ENCODE measurements at places on chromosomes 12 and 14. TPM values are rescaled to one million over a fixed set of nuclear protein-coding genes. Genes with fewer than 3 reads are reported as not detected.

DNA sequence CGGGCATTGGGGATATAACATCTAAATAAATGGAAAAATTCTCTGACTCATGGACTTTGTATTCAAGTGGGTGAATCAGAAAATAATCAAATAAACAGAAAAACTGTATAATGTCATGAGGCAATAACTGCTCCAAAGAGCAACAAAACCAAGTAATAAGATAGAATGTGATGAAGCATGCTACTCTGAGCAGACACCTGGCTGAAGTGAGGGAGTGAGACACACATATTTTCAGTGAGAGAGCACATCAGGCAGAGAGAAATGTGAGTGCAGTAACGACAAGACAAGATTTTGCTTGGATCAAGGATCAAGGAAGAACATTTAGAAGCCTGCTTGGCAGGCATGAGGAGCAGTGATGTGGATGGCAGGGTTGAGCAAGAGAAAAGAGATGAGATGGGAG is 75.8 kb upstream of the CCDC91 start:
- no peak for DNase-seq

DNA sequence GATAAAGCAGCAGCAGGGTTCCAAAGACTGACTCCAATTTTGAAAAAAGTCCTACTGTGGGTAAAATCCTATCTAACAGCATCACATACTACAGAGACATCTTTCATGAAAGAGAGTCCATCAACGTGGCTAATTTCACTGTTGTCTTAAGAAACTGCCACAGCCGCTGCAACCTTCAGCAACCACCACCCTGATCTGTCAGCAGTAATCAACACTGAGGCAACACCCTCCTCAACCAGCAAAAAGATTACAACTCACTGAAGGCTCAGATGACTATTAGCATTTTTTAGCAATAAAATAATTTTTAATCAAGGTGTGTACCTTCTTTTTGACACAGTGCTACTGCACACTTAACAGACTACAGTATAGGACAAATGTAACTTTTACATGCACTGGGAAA is 6.6 kb downstream of the CAPRIN2 start:
- DNase-seq = no peak

GRCh38 chr14:96673706-96674105 is 123.5 kb upstream of the VRK1 start:
- no peak for DNase-seq

GRCh38 chr14:32230695-32231280 is 27.7 kb upstream of the RNU6-8 start:
- DNase-seq = no peak

DNA sequence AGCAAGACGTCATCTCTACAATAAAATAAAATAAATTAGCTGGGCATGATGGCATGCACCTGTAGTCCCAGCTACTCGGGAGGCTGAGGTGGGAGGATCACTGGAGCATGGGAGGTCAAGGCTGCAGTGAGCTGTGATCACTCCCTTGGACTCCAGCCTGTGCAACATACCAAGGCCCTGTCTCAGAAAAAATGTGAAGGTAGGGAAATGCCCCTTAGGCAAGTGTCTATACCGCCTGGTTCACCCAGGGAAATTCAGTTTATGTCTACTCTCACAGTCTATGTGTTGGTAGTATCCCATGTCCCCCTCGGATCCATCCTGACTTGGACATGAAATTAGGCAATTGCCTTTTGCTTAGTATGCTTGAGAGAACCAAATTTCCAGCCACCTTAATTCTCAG is 88.4 kb upstream of the TMEM132C start:
- DNase-seq = no peak

GRCh38 chr14:102805941-102806340 is 28.7 kb downstream of the TRAF3 start:
- no peak for DNase-seq

- DNase-seq = no peak
Measured at GRCh38 chr14:74552623-74553022, 59.1 kb downstream of the ISCA2 start.

DNA sequence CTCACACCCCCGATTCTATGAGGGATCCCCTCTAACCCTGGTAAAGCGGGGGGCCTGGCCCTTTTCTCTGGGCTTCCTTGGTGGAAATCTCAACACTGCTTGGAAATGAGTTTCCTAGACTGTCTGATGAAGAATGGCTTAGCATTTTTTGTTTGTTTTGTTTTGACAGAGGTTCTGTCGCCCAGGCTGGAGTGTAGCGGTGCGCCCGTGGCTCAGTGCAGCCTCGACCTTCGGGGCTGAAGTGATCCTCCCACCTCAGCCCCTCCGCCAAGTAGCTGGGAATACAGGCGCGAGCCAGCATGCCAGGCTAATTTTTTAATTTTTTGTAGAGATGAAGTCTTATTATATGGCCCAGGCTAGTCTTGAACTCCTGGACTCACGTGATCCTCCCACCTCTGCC is 30.3 kb downstream of the TC2N start:
- no peak for DNase-seq

GRCh38 chr12:53381731-53382630 is 2.0 kb downstream of the SP1 start:
- no peak for DNase-seq

DNA sequence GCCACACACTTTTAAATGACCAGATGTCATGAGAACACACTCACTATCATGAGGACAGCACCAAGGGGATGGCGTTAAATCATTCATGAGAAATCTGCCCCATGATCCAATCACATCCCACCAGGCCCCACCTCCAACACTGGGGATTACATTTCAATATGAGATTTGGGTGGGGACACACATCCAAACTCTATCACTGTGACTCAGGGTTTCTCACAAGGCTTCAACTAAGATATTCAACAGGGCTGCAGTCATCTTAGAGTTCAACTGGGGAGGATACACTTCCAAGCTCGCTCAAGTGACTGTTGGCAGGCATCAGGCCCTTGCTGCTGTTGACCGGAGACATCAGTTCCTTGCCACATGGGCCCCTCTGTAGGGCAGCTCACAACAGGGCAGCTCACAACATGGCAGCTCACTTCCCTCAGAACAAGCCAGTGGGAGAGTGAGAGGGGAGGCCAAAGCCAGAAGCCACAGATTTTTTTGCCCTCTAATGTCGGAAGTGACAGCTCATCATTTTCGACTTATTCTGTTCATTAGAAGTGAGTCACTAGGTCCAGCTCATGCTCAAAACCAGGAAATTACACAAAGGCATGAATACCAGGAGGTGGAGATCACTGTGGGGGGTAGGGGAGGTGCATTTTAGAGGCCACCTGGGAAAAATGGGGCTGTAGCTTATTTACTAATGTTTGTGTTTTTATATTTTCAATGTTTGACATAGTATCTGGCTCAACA is 50.8 kb upstream of the PTHLH start:
- no peak for DNase-seq

DNA sequence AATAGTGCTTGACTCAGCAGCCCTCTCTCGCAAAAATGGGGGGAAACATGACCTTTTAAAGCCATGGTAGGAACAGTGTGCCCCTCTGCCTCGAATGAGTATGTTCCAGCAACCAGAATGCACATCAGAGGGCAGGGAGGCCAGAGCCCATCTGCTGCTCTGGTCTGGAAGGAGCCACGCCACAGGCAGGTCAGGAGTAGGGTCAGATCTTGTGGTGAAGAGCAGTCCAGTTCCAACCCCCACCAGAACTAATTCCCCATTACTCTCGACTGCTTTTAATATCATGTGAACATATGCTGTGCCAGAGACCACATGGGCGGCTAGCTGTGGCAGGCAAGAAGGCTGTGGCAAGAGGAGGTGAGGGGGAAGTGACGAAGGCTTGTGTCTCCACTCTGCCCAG is 34.6 kb upstream of the TMX1 start:
- DNase-seq = no peak

GRCh38 chr14:103483600-103483999 is 39.0 kb downstream of the CKB start:
- no peak for DNase-seq

GRCh38 chr12:12701457-12701856 is 5.5 kb upstream of the GPR19 start:
- DNase-seq = no peak

DNA sequence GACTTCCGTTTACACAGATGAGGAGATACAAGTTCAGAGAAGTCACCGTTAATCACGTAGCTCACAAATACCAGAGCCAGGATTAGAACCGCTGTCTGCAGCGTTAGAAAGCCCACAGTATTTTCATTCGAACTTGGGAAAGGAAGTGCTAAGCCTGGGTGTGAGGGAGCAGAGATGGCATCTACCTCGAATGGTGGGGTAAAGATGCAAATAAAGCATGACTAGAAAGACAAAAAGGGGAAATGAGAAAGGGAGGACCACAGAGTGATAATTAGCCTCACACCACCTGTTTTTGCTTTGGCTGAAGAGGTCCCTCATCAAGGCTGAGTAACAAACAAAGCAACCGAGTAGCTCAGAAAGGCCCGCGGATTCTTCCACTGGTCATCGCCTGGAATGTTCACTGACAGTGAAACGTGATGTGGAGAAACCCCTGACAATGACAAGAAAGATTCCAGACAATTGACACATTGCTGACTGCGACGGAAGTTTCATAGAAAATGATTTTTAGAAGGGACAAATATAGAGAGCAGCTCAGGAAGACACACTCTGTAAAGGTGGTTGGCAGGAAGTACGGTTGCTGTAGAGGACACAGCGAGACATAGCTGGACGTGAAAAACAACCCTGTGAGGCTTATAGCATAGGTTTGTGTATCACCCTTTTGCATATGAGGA is 31.5 kb upstream of the BHLHE41 start:
- DNase-seq = no peak

- DNase-seq = no peak
Measured at GRCh38 chr14:55707365-55707804, 127.4 kb downstream of the KTN1 start.

GRCh38 chr12:31947971-31948370 is 11.2 kb upstream of the RESF1 start:
- DNase-seq = no peak

- DNase-seq = no peak
Measured at GRCh38 chr14:21382095-21382494, 1.7 kb downstream of the SUPT16H start.

DNA sequence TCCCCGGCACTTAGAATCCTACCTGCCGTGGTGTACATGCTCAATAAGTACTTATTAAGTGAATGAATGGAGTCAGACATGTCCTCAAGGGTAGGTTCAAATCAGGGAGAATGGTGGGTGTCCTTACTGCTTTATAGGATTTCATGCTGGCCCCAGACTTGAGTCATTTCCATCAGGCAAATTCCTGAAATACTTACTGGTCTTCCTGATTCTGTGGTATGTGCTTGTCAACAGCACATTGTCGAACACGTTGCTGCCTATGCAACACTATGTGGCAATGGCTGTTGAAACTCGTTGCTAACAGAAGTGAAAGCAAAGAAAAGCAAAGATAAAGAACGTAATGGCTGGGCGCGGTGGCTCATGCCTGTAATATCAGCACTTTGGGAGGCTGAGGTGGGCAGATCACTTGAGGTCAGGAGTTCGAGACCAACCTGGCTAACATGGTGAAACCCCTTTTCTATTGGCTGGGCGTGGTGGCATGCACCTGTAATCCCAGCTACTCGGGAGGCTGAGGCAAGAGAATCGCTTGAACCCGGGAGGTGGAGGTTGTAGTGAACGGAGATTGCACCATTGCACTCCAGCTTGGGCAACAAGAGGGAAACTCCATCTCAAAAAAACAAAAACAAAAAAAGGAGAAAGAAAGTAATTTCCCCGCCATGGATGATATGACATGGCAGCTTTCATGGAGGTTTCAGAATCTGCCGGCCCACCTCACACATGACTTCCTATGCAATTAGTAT is 214.9 kb downstream of the ZFP36L1 start:
- DNase-seq = no peak

DNA sequence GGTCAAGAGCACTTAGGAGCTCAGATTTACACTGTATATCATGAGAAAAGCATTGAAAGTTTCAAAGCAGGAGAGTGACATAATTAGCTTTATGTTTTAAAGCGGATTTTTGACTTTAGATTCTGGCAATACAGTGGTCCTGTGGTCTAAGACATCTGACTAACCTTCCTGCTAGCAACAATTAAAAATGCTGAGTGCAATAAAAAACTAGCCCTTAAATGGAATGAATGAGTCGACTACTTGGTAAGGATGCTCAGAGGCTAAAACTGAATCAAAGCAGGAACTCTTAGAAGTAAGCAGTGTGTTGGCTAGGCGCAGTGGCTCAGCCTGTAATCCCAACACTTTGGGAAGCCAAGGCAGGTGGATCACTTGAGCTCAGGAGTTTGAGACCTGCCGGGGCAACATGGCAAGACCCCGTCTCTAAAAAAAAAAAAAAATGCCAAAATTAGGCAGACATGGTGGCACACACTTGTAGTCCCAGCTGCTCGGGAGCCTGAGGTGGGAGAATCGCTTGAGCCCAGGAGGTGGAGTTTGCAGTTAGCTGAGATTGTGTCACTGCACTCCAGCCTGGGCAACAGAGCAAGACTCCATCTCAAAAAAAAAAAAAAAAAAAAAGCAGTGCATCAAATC is 18.9 kb downstream of the BICD1 start:
- DNase-seq = no peak

- no peak for DNase-seq
Measured at GRCh38 chr12:56877195-56878009, 56.8 kb downstream of the SDR9C7 start.

- no peak for DNase-seq
Measured at GRCh38 chr12:27781680-27782079, 1.6 kb upstream of the MANSC4 start.

GRCh38 chr14:69543341-69544115 is 31.1 kb downstream of the CCDC177 start:
- no peak for DNase-seq

- DNase-seq = no peak
Measured at GRCh38 chr12:82874945-82875344, 188.2 kb downstream of the TMTC2 start.

- DNase-seq = no peak
Measured at GRCh38 chr12:14951851-14952250, 9.6 kb downstream of the ARHGDIB start.

The IGF1 gene
- 1.6 TPM for total RNA-seq

The ZC3H10 gene
- 4.3 TPM for total RNA-seq

The IFNG-AS1 gene
- total RNA-seq = 1.3 TPM

The LRRC9 gene
- total RNA-seq = under 0.01 TPM

The TPPP2 gene
- not detected for total RNA-seq

The FBXO34 gene
- total RNA-seq = 23.3 TPM

The B3GNT4 gene
- 0.14 TPM for total RNA-seq

The RD3L gene
- not detected for total RNA-seq

The STAC3 gene
- 2.1 TPM for total RNA-seq

The PARP11 gene
- 10.4 TPM for total RNA-seq

The FAM186B gene
- 0.09 TPM for total RNA-seq

The COCH gene
- total RNA-seq = 1.7 TPM

The CDKN3 gene
- total RNA-seq = 39.3 TPM

The CELA1 gene
- total RNA-seq = 0.09 TPM

Data from thymus (tissue), 14 donors.